NCI-H524 treated with DMSO at 0.1 percent for 48 hours (cell line): ENCODE measurements at places on chromosomes 7 and 10.
A peak's percentile ranks its signal among the peaks of the same experiment; 100 is the strongest.

DNA sequence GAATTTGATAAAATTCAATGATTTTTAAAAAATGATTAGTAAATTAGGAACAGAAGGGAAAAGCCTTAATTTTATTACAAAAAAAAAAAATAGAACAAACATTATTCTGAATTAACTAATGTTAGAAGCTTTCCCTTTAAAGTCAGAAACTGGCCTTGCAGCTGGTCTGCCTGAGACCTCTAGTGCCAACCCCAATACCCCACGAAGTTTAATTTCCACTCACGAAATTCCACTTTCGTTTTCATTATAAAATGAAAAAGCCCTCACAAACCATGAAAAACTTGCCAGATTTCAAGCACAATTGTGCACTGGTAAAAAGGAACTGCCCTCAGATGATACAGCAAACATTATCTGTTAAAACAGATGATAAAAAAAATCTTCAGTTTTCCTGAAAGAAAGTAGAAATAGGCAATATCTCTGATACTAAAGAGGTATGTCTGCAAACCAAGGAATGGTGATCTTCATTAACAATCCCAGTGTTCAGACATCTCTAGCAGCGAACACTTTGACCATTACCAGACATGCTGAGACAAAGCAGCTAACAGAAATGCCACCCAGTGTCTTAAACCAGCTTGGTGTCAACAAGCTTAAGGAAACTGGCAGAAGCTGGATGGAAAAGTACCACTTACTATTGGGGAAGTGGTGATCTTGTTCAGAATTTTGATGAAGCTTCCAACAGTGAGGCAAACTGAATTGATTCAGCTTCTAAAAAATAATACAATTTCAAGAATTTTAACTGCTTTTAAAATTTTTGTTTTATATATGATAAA lies 80.2 kb downstream of the PALS2 start:
- DNase-seq: no peak

GRCh38 chr10:102998399-102998907 lies 80.4 kb downstream of the CNNM2 start:
- no peak for DNase-seq

GRCh38 chr10:95845411-95845810 lies 62.4 kb upstream of the CC2D2B start:
- no peak for DNase-seq

- no peak for DNase-seq
Measured at GRCh38 chr7:94634502-94634901, 21.4 kb downstream of the SGCE start.

GRCh38 chr7:79272066-79272669 lies 181.3 kb downstream of the MAGI2 start:
- peak; percentile 6 for DNase-seq

- no peak for DNase-seq
Measured at GRCh38 chr7:65475734-65476319, 102.2 kb downstream of the ZNF92 start.

GRCh38 chr10:83835945-83836745 lies 303.2 kb upstream of the GHITM start:
- no peak for DNase-seq

- peak; percentile 1 for DNase-seq
Measured at GRCh38 chr10:123007558-123008354, 839 bp downstream of the IKZF5 start.

- DNase-seq: no peak
Measured at GRCh38 chr10:20672741-20673140, 224.4 kb downstream of the NEBL start.

- DNase-seq: no peak
Measured at GRCh38 chr7:18450019-18450418, 45.5 kb upstream of the HDAC9 start.

DNA sequence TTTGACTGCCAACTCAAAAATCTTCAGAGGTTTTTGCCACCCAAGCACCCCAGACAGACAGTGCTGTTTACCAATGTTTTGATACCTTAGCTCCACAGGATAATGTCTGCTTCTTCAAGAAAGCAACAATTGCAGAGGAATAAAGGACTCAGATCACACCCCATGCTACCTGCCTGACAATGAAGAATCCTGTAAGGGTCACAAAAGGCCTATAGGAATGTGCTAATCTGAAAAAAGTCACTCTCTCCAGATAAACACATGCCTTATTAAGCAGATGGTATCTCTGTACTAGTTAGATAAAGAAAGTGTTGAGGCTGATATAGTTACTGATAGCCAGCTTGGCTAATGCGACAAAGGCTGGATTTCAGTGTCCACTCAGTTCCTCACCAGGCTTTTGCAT lies 1076.7 kb upstream of the SORCS1 start:
- no peak for DNase-seq
